ENCODE measurements at places on chromosomes 12 and 14.

DNA sequence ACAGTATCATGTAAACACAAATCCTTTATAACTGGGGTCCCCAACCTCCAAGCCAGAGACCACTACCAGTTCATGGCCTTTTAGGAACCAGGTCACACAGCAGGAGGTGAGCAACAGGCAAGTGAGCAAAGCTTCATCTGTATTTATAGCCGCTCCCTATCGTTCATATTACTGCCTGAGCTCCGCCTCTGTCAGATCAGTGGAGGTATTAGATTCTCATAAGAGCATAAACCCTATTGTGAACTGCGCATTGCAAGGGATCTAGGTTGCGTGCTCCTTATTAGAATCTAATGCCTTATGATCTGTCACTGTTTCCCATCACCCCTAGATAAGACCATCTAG is 49.9 kb downstream of the LRP6 start:
- no peak for DNase-seq

DNA sequence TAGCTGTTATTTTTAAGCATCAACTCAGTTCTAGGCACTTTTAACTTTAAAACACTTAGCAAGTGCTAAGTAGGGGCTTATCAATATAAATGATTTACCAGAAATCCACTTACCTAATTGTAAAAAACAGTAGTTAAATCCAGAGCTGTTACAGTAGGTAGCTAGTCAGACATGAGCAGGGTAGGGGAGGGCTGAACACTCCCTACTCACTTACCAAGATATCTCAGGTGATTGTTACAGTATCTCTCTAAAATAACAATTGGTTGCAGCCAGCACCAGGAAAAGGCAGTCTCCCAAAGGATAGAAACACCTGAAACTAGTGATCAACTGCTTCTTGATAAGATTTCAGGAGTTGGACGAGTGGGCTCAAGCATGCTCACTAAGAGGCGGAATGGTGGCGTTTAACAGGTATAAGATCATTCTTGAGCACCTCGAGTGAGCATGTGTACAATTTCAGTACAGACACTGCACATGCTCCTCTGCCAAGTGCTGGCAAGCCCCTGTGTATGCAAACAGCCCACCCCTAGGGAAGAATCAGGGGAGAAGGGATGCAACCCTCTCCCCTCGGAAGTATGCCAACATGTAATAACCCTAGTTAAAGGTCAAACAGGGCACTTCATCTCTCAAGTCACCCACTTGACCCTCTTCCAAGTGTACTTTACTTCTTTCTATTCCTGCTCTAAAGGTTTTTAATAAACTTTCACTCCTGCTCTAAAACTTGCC is 1113.6 kb upstream of the SEL1L start:
- no peak for DNase-seq

DNA sequence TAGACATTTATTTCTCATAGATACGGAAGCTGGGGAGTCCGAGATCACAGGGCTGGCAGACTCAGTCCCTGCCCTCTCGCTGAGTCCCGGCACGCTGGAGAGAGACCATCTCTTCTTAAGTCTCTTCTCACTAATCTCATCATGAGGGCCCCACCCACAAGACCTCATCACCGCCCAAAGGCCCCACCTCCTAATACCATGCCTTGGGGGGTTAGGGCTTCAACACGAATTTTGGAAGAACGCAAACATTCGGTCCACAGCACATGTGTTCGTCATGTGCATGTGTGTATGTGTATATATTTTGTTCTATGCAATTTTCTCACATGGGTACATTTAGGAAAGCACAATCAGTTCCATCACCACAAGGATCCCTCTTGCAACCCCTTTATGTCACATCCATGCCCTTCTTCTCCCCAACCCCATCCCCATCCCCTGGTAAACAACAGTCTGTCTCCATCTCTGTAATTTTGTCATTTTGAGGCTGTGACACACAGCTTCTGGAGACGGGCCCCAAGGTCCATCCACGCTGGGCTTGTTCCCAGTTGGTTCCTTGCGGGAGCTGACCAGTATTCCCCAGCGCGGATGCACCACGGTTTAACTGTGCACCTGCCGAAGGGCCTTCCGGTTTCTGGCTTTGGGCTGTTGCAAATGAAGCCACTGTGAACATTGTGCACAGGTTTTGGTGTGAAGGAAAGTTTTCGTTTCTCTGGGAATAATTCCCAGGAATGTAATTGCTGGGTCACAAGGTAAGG is 317.5 kb upstream of the DIO3 start:
- DNase-seq: no peak

DNA sequence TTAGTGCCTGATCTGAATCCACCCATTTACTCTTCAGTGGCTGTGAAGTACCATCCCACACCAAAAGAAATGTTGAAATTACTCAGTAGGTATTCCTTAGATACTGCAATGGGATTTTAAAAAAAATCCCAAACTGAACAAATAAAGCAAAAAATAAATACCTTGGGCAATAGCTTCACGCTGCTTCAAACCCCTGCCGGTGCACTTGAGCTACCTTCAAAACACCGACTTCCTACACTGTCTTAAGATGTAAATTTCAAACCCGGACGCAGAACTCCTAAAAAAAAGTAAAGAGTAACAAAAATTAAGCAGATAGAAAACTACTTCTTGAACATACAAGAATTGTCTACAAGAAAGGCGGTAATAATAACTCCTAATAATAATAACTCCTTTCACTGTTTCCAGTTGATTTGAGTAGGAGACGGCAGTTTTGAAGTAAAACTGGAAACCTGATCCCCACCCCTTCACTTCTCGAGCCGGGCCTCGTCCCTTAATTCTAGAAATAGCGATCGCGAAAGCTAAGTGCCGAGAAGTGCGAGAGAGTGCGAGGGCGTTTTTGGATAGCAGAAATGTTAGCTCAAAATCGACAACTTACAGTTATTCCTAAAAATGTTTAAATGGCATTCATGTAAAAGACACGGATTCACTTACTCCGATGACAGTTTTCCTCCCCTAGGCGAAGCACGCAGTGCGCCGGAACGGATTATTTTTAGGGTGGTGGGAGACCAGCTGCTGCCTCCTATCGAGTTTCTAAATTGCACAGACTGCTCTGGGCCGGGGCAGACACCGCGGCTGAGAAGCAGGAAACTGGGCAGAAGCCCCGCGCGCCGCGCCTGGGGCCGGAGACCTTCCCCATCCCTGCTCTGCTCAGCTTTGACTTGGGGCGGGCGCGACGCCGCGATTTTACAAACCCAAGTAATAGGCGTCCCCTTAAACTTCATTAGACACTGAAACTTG is at the start of gene ABCC9:
Gene ABCC9, minus strand, starts transcription at position 878 of the 957 bp plus-strand sequence. CDS start 4,752 bp downstream, outside the sequence.
- no peak for DNase-seq

DNA sequence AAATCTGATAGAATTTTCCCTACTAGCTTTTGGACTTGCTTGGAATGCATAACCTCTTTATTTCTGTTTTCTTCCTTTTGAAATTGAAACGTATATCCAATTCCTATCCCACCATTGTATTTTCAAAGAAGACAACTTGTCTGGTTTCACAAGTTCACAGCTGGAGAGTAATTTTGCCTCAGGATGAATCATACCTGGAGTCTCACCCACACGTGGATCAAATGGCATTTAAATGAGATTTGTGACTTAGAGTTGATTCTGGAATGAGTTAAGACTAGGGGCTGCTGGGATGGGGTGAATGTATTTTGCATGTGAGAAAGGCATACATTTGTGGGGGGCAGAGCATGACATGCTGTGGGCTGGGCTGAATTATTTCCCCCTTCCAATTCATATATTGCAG is 516.5 kb upstream of the MGAT4C start:
- DNase-seq: no peak

DNA sequence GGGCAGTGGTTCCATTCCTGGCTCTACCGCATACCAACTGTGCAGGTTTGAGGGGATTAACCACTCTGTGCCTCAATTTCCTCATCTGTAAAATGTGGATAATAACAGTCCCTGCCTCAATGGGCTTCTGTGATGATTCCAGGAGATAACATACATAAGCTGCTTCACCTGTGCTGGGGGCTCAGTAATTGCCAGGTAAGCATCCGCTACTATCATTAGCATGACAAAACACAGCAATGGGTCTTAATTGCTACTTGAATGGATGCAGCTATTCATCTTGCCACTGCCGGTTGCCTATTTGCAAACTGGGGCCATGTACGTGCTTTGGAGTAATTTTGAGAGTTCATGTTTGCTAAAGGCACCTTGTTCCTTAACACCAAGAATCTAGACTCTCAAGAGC is 132.6 kb downstream of the TMEM132D start:
- DNase-seq: no peak

GRCh38 chr12:61993734-61994345 is 266.4 kb upstream of the USP15 start:
- peak; percentile 9 for DNase-seq

- DNase-seq: no peak
Measured at GRCh38 chr14:90520326-90520725, 123.5 kb downstream of the CALM1 start.

- DNase-seq: no peak
Measured at GRCh38 chr12:69027411-69027881, 94.5 kb upstream of the CPM start.

DNA sequence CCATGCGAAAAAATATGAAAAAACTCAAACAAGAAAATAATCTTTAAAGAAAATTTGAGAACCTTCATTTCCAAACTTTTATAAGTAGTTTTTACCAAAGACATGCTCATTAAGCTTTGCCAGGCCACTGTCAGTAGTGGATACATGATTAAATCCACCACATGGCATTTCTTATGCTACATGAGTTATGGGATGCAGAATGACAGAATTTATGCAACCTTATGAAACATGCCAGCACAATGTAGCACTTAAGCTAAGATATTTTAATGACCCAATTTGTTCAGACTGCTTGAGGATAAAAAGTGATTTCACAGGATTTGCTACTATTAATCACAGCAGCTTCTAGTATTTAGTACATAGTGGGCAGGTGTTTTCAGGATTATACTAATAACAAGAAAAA is 123.3 kb downstream of the ATP23 start:
- no peak for DNase-seq

- no peak for DNase-seq
Measured at GRCh38 chr14:75562489-75562888, 15.9 kb upstream of the FLVCR2 start.

- DNase-seq: no peak
Measured at GRCh38 chr14:84937449-84937848, 592.5 kb upstream of the FLRT2 start.

DNA sequence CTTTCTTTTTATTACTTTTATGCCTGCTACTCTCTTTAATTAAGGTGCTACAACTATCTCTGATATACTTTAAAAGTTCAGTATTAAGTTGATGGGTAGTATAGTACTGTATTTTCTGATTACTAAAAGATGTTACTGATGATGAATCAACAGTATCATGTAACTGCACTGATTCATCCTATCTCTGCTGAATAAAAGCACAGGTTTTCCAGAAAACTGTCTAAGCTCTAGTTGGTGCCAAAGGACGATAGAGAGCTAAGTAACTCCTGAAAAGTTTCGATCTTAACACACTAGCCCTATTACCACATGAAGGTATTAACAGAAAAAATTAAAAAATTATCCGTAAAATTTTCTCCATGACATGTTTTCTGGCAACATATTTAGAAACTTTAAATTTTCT is 2.1 kb downstream of the SCAF11 start:
- peak; percentile 17 for DNase-seq

DNA sequence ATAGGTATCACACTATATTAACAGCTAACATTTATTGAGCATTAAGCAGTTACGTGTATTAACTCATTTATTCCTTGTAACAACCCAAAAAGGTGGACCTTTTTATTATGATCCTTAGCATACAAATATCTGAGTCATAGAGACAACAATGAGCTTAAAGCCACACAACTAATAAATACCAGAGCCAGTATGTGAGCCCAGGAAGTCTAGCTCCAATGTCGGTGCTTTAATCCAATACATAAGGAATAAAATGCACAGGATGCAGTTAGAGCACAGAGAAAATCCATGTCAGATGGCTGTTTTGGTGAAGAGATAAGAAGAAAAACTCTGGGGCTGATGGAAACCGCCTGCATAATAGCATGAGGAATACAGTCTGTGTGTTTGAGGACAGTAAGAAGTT is 888.6 kb downstream of the TMTC2 start:
- DNase-seq: no peak

- no peak for DNase-seq
Measured at GRCh38 chr12:25830456-25830855, 128.0 kb upstream of the RASSF8 start.

- no peak for DNase-seq
Measured at GRCh38 chr14:76846331-76847047, 20.3 kb downstream of the LRRC74A start.

- no peak for DNase-seq
Measured at GRCh38 chr12:121568518-121568917, 12.3 kb downstream of the KDM2B start.

DNA sequence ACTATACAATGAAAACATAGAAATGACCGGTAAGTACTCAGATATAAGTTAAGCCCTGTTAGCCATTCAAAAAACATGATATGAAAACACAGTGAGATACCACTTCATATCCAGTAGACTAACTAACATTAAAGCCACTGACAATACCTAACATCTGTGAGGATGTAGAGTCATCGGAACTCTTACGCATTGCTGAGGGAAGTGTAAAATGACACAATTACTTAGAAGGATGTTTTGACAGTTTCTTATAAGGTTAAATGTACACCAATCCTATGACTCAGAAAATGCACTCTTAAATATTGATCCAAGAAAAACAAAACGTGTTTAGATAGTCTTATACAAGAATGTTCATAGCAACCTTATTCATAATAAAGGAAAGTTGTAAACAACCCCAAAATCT is 782.9 kb downstream of the BCL11B start:
- DNase-seq: no peak

- DNase-seq: no peak
Measured at GRCh38 chr12:44875417-44875953, 630 bp downstream of the NELL2 start.

DNA sequence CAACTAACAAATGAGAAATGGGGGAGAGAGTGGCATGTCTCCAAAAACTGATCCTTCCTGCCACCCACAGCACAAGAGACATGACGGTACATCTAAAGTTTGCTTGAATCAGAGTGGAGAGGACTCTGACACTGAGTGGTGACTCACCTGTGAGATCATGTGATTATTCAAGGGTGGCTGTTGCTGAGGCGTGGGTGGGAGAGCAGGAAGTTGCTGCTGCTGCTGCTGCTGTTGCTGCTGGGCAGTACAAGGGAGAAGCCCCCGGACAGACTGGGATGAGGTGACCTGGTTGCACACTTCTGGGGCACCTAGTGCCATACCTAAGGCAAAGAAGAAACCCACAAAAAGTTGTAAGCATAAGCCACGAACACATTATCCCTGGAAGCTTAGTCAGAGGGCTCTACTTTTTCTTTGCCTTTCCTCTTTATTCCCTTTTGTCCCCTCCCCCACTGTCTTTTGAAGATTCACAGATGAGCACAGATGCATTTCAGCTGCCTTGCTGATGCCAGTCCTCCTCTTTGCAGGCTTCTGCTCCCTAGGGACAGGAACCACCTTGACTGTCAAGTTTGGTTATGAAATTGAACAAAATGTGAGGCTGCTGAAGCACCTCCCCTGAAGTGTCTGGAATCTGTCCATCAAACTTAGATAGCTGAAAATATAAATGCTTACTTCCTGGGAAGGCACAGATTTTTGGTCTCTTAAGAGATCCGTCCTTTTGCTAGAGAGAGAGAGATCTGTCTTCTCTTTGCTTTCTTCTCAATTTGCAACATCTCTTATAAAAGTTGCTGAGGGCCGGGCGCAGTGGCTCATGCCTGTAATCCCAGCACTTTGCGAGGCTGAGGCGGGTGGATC is 29.4 kb upstream of the STAC3 start:
- DNase-seq: peak; percentile 76

GRCh38 chr14:96016501-96017160 is 22.5 kb upstream of the C14orf132 start:
- no peak for DNase-seq

GRCh38 chr12:66901138-66901932 is 222.5 kb upstream of the GRIP1 start:
- DNase-seq: peak; percentile 9

GRCh38 chr12:85781766-85782165 is 54.4 kb downstream of the RASSF9 start:
- no peak for DNase-seq

All from CD4-positive, alpha-beta T cell treated with Interleukin-15 for 4 hours (primary cell).